C1 segment of cervical spinal cord (tissue), 14 donors: ENCODE measurements at places on chromosomes 2 and 18.

DNA sequence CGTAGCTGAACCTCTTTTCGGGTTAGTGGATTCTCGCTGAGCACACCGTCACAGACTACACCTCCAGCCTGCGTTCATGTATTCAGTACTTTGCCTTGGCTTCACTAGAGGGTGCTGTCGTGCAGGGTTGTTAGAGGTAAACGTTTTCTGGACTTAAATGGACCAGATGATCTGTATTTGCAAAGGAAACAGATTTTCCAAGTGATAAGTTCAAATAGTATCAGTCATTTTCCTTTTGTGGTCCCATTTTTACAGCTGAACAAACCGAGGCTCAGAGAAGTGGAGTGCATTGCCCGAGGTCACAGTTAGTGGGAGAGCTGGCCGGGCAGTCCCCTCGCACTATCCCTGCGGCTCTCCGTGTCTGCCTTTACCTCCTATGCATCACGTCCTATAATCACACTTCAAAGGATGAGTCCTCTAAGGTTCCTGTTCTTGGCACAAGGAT lies 125.9 kb downstream of the MAP4K4 start:
- DNase-seq: no peak

DNA sequence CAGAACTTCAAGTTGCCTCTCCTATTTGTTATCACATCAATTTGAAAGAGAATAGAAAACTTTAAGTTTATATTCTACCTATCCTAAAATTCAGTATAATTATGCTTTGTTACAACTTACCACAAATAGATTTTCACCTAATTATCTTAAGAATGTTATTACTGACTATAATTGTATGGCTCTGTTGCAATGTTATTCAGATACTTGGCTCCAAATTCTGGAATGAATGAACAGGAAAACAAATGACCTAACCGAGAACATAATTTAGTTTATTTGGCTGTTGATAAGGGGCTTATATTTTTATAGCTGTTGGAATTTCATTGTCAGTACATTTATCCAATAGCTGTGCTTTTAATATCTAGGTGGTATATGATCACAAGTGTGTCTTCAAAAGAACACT lies 173.2 kb upstream of the GULP1 start:
- DNase-seq: no peak

DNA sequence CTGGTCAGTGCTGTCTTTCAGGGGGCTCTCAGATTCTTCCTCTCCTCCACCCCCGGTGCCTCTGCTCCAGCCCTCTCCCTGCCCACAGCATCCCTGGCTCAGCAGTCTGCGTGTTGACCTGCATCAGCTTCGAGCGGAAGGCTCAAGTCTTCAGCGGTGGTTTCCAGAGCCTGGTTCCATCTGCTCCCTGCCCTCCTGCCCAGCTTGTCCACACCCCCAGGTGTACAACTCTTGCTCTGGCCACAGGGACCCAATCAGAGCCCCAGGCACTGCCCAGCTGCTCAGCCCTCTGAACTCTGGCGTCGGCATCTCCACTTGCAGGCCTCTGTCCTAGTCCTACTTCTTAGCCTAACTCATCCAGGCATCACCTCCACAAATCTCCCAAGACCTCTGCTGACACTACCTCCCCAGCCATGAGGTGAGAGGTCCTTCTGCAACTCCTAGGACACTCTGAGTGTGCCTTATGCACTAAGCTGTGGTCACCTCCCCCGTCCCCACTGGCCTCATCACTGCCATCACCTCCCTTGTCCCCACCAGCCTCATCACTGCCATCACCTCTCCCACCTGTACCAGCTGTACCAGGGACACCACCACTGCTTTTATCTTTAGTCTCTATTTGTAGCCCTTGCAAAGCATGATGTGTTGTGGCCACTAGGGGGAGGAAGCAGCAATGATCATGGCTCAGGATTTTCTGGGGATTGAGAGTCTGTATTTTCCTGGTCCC lies 60.9 kb downstream of the EDAR start:
- no peak for DNase-seq

DNA sequence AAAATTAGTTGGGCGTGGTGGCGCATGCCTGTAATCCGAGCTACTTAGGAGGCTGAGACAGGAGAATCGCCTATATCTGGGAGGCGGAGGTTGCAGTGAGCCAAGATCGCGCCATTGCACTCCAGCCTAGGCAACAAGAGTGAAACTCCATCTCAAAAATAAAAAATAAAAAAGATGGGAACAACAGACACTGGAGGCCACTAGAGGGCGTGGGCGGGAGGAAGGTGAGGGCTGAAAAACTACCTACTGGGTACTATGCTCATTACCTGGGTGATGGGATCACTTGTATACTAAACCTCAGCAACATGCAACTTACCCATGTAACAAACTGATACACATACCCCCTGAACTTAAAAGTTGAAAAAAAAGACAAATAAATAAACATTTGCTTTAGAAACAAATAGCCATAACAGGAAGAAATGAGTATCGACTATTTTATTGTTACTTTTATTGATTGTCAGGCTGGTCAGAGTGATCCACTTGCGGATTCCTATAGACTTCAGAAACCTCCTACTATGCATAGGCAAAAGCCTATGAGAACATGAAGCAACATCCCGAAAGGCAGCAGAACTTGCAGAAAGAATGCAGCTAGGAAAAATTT lies 61.0 kb downstream of the TMEM163 start:
- DNase-seq: no peak

DNA sequence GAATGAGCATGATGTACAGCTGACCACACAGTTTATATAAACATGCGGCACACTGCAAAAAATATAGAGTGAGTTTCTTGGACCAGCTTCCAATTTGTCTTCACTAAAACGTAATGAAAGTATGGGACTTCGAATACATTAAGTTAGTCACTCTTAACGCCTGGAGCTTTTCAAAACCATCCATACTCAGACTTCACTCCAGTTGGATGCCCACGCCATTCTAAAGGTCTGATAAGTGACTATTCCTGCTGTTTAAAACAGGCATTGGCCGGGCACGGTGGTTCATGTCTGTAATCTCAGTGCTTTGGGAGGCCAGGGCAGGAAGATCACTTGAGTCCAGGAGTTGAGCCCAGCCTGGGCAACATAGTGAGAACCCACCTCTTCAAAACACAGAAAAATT lies 84.6 kb downstream of the MYL12B start:
- no peak for DNase-seq

DNA sequence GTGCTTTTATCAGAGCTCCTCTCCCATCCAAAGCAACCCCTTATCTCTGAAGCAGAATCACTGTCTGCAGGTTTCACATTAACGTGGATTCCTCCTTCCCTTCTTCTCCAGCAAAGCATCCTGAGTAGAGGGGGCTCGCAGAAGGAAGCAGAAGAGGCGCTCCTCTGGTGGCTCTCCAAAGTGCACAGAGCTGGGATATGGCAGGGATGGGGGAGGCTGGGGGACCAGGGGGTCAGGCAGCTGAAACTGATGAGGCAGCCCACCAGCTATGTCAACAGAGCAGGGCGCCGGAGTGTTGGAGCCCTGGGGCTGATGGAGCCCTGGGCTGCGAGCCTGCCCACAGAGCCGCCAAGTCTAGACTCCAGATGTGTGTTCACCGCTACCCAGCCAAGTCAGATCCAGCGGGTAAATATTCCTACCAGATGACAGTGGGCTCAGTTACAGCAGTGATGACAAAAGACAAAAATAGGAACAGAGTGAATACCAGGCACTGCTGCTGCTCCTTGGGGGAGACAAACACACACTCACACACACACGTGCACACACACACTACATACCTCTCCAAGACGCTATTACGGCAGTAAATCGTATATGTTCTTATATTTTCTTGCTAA lies 678.3 kb upstream of the ID2 start:
- DNase-seq: no peak

DNA sequence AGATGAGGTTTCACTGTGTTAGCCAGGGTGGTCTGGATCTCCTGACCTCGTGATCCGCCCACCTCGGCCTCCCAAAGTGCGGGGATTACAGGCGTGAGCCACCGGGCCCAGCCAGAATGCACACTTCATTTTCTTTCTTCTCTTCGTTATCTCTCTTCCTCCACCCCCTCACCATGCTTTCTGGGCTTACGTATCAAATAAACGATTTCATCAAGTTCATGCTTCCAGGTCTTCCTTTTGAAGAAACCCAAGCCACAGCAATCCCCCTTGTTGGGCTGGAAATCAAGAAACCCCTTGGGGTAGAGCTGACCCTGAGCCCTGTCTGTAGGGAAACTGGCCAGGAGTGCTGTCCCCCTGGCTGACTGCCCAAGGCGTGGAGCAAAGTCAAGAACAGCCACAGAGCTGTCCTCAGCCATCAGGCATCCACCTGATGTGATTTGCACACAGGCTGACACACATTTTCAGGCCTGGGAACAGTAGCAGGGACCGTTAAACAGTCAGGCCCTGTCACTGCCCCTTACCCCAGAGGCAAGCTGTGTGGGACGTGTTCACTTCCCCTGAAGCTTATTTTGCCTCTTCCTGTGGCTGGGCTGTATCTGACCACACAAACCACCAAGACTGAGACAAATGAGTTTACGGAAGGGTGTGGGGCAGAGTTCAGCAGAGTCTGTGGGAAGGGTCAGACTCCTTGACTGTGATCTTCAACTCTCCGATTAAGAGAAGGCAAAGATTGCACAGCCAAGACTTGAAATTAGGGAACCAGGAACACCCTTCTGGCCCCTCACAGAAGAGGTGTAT lies 15.1 kb upstream of the NMUR1 start:
- DNase-seq: peak; percentile 25

DNA sequence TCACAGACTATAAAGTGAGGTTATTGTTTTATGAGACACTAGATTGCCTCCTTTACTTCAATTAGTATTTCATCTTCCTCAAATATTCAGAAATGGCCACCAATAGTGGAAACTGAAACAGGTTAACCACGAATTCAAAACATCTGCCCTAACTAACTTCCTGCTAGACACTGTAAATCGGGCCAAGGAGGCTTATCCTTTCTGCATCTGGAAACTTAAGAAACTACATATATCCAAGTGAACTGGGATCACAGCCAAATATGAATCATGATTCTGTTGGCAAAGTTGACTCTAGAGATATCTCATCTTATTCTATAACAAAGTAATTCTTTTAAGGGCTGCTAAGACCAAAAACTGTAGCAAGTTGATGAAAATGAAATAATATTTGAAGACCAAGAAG lies 136.6 kb upstream of the ZC3H15 start:
- no peak for DNase-seq

DNA sequence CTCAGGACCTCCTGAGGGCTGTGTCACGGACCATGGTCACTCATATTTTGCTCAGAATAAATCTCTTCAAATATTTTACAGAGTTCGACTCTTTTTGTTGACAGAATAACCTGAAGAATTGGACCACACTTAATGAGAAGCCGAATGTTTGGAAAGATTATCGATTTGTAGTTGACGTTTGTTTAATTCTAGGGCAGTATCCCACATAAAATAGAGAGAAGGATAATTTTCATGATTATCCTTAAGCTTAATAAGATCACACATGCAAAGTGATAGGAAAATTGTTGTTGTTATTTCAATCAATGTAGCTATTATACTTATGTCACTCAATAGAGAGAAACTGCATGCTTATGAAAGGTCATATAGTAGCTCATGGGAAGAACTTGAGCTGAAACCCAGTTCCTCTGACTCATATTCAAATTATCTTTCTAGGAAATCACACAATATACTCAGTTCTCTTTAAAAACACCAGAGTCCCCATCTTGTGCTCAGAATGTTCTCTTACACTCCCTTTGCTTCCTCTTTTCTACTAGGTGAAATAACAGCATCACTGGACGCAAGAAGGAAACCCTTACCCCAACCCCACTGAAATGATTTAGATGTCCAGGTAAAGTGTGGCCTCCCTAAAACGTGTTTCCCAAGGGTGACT lies 982.1 kb downstream of the TSN start:
- no peak for DNase-seq

DNA sequence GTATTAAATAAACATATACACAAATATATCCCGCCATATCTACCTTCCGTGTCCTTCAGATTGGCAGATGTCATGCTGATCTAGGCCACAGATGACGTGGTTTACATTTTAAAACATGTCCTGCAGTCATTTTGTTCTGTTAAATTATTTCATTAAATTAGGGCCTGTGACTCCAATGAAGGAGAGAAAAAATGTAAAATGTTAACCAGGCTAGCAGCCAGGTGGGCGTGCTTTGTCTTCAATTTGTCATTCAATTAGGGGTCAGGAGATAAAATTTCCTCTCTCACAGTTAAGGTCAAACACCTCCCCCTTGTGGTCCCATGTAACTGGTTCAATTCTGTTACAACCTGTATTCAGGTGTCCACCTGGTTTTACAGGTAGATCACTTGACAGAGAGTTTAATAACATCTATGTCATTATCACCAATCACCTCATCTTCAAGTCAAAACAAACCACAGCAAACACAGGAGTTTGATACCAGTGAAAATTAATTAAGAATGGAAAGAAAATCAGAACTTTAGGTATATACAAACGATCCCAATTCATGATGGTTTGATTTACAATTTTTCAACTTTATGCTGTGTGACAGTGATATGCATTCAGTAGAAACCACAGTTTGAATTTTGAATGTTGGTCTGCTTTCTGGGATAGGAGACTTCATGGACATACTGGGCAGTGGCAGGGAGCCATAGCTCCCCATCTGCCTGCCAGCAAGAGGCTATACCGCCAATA lies 339.4 kb downstream of the CMPK2 start:
- no peak for DNase-seq

DNA sequence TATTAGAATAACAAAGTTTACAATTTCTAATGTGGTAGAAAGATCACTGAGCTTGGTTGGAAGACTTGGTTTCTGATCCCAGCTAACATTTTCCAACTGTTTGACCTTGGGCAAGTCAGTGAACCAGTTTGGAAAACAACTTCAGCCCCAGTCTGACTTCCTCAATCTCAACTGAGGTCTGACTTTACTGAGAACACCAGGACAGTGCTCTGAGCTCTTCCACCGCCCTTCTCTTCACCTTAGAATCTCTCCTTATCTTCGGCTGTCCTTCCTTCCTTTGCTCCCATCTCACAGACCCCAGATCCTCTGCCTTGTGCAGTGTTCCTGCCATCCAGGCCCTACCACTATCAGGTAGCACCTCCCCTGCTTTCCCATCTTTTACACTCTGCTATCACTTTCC lies 193.8 kb upstream of the SP5 start:
- DNase-seq: no peak

DNA sequence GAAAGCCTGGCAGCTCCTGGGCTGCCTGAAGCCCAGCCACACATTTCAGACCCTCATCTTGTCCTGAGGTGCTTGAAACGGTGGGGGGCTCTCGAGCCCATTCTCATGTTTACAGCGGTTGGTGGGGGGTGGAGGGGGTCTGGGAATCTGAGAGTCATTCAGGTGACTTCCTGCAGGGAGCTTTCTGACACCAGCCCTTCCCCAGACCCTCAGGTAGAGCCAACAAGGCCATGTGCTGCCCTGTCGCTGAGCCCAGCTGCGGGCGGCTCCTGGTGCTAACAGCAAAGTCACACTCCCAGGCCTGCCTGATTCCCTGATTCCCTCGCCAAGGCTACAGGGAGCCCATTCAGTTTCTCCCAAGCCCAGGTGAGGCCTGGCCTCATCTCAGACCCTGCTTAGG lies 324.9 kb upstream of the MEX3C start:
- no peak for DNase-seq
